Activated CD8-positive, alpha-beta memory T cell treated with anti-CD3 and anti-CD28 coated beads, Interleukin-2, amount 10 ng/mL, durations not matched to agents 7 days and 5 days (primary cell): ENCODE measurements at places on chromosomes 13 and 19.

- peaks cover 60% of the 10 kb centered on the region for H3K36me3 ChIP-seq
- DNase-seq: peak; percentile 5
These were observed 15.5 kb downstream of the CEACAM1 start for GRCh38 chr19:42512743-42513304.

DNA sequence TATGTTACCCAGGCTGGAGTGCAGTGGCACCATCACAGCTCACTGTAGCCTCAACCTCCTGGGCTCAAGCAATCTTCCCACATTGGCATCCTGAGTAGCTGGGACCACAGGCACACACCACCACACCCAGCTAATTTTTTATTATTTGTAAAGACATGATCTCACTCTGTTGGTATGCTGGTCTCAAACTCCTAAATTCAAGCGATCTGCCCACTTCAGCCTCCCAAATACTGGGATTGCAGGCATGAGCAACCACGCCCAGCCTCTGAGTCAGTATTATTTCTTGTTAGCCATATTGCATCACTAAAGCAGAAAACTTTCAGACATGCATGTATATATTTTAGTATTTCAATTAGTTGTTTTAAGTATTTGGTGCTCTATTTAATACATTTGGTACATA, 376.4 kb downstream of the GPC6 start:
- no peak for DNase-seq
- no peaks in the 10 kb centered on the region for H3K36me3 ChIP-seq
- H3K4me1 ChIP-seq: no peaks in the 10 kb centered on the region
- no peak overlapping the region for H3K27ac ChIP-seq

GRCh38 chr13:41492432-41493260, 35.3 kb downstream of the RGCC start:
- peak overlapping the region; percentile 6 for H3K4me3 ChIP-seq
- H3K27ac ChIP-seq: peak overlapping the region; percentile 93
- DNase-seq: no peak
- no peaks in the 10 kb centered on the region for H3K36me3 ChIP-seq

DNA sequence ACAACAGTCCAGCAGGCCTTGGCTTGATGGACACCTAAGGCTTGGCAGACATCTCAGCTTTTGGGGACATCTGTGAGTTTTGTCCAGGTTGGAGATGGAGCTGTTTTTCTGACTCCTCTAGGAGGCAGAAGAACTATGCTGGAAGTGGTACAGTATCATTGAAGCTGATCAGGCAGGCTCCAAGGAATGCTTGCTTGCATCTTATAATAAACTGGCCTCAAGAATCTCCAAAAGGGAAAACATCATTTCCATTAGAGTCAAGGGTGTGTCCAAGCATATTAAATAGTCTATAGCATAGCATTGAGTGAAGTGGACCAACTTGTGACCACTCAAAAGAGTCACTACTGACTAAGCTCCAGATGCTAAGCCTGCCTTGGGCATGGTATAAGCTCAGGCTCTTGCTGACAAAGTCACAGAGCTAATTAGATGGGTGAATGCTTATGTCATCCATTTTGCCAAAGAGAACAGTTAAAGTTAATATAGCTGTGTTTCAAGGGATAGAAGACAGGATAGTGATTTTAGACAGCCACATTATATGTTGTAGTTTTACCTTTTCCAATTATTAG, 216.0 kb downstream of the DNAJC15 start:
- peaks cover 39% of the 10 kb centered on the region for H3K27me3 ChIP-seq
- H3K4me3 ChIP-seq: no peak overlapping the region
- no peak overlapping the region for H3K27ac ChIP-seq
- H3K36me3 ChIP-seq: no peaks in the 10 kb centered on the region
- DNase-seq: no peak
- no peaks in the 10 kb centered on the region for H3K4me1 ChIP-seq

DNA sequence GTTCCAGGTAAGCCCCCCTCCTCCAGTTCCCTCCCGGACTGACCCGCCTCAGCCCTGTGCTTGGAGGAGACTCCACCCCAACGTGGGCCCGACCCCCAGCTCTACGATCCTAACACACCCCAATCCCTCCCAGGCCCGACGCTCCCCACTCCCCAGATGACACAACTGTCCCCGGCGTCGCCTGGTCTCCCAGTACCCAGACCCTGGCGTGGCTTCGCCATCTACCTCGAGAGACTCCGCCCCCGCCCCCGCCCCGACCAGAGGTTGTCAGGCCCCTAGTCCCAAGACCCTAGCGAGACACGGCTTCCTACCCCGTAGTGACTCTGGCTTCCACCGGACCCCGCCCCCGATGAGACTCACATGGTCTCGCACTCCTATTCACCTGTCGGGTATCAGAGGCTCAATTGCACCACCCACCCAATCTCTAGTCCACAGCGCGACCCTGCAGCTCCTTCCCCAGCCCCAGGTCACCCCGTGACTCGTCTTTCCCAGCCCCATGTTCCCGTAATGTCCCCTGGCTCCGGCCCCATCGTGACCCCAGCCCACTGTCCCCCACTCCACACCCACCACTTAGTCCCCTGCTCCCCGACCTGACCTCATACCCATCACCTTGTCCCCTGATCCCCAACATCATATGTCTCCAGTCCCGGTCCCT, 2.9 kb downstream of the CD37 start:
- peaks cover 58% of the 10 kb centered on the region for H3K4me1 ChIP-seq
- no peak overlapping the region for H3K4me3 ChIP-seq
- H3K36me3 ChIP-seq: peaks cover 29% of the 10 kb centered on the region
- no peak for DNase-seq
- no peak overlapping the region for H3K27ac ChIP-seq
- no peaks in the 10 kb centered on the region for H3K27me3 ChIP-seq

GRCh38 chr19:1235625-1236538, 1.9 kb downstream of the CBARP start:
- H3K27me3 ChIP-seq: peaks cover 16% of the 10 kb centered on the region
- H3K27ac ChIP-seq: no peak overlapping the region
- H3K36me3 ChIP-seq: no peaks in the 10 kb centered on the region
- H3K4me3 ChIP-seq: no peak overlapping the region

- H3K36me3 ChIP-seq: no peaks in the 10 kb centered on the region
- no peak overlapping the region for H3K27ac ChIP-seq
- no peak overlapping the region for H3K4me3 ChIP-seq
- H3K27me3 ChIP-seq: no peaks in the 10 kb centered on the region
- no peak for DNase-seq
- H3K4me1 ChIP-seq: no peaks in the 10 kb centered on the region
These were observed 141.7 kb downstream of the SLITRK1 start for GRCh38 chr13:83740622-83741021.

DNA sequence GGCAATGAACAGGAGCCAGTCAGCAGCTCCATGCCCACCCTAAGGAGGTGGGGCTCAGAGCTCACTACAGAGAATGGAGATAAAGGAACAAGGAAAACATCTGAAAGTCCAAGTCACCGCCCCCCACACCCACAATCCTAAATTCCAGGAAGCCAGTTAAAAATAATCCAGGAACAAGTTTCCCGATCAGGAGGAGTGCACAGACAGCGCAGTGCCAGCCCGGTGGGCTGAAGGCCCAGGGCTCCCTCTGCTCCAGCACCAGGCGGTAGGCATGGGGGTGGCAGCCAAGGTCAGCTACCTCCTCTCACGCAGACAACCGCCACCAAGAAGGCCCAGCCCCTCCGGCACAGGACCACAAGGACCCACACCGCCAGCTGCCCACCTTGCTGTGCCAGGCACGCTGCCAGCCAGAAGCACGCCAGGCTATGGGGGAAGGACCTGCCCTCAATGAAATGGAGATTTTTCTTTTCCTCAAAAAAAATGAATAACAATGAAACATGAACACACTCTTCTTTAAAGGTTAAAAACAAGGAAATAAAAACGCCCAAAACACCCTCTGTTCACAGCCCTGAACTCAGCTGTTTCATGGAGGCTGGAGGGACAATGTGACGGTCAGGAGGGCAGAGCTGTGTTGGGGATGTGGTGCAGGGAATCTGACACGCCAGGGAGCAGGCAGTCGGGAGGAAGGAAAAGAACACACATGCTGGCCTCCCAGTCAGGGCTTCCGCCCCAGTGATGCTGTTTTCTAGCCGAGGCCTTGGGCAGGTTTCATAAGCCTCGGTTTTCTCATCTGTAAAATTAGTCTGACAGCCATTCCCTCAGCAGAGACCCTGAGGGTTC, 11.0 kb downstream of the STK24 start:
- H3K4me1 ChIP-seq: peaks cover 88% of the 10 kb centered on the region
- peak overlapping the region; percentile 67 for H3K27ac ChIP-seq
- no peak for DNase-seq
- no peak overlapping the region for H3K4me3 ChIP-seq
- H3K36me3 ChIP-seq: peaks cover 35% of the 10 kb centered on the region
- H3K27me3 ChIP-seq: no peaks in the 10 kb centered on the region

GRCh38 chr13:65860306-65860705, 1369.8 kb downstream of the PCDH9 start:
- no peaks in the 10 kb centered on the region for H3K27me3 ChIP-seq
- H3K4me1 ChIP-seq: no peaks in the 10 kb centered on the region
- H3K36me3 ChIP-seq: no peaks in the 10 kb centered on the region
- DNase-seq: no peak

DNA sequence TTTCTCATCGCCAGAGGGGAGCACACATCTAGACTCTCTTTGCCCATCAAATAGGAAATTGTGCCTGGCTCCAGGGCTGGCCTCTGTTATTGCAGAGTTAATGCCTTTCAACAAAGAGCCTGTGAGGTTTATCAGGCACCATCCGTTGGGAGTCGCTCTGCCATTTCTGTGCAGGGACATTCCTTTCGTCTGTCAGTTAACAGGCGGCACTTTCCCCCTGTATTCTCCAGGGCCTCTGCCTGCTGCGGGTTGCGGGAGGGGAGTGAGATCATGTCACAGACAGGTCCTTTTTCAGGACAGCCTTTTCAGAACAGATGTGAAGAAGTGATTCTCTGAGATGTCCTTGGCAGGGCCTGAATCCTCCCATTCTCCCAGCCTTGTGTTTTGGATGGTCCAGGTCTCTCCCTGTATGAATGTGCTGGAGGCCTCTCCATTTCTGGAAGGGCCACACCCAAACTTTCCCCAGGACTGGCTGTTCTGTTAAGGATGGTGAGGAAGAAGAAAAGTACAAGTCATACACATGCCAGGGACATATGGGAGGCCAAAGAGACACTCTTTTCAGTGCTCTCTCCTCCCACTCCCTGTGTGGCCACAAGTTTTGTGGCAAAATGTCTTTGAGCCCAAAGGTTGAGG, 14.9 kb downstream of the SERP2 start:
- no peaks in the 10 kb centered on the region for H3K36me3 ChIP-seq
- H3K27ac ChIP-seq: no peak overlapping the region
- DNase-seq: no peak
- H3K27me3 ChIP-seq: peaks cover 20% of the 10 kb centered on the region
- no peak overlapping the region for H3K4me3 ChIP-seq

GRCh38 chr19:49408816-49409440, 14.3 kb downstream of the PTH2 start:
- H3K27me3 ChIP-seq: no peaks in the 10 kb centered on the region
- no peaks in the 10 kb centered on the region for H3K36me3 ChIP-seq
- H3K4me1 ChIP-seq: peaks cover 41% of the 10 kb centered on the region
- peak overlapping the region; percentile 51 for H3K4me3 ChIP-seq
- DNase-seq: no peak

DNA sequence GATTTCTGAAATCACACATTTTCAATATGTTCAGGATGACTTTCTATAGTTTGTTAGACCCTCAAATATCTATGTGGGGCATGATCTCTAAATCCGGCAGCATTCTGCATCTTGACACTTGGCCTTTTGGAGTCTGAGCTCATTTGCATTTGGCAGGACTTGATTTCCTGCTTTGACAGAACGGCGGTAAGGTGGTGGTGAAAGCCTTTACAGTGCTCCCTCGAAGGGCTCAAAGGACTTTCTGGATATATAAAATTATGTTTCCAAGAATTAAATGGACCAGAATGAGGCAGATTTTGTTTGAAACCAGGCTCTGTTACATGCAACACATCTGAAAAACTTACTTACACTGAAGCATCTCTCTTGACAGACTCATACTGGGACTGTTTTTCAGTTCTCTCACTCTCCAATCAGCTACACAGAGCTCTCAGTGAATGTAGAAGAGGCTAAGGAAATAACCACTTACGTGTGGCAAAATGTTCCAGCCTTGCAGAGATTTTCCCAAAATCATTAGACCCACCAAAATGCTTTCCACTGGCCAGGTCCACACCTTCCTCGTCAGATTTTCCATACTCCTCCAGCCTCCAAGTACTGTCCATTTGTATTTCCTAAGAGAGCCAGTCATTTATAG, 207.2 kb downstream of the SPRY2 start:
- H3K27ac ChIP-seq: no peak overlapping the region
- no peak for DNase-seq
- H3K4me3 ChIP-seq: no peak overlapping the region
- H3K36me3 ChIP-seq: no peaks in the 10 kb centered on the region
- H3K4me1 ChIP-seq: no peaks in the 10 kb centered on the region

DNA sequence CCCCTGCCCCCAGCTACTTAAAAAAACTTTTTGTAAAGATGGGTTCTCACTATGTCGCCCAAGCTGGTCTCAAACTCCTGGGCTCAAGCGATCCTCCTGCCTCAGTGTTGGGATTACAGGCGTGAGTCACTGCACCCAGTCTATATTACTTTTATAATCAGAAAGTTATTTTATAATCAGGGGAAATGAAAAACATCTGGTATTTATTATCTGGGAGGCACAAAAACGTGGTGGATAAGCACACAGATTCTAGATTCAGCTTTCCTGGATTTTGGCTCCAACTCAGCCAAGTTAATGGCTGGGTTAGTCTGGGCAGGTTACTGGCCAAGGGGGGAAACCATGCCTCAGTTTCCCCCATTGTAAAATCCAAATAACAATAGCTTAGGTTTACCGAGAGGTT, 24.7 kb downstream of the KEAP1 start:
- H3K4me1 ChIP-seq: peaks cover 12% of the 10 kb centered on the region
- no peak overlapping the region for H3K4me3 ChIP-seq
- no peaks in the 10 kb centered on the region for H3K36me3 ChIP-seq
- H3K27ac ChIP-seq: no peak overlapping the region
- DNase-seq: no peak

GRCh38 chr19:44988896-44989556, 12.2 kb upstream of the RELB start:
- peak; percentile 75 for DNase-seq
- peaks cover 2% of the 10 kb centered on the region for H3K36me3 ChIP-seq
- H3K27ac ChIP-seq: no peak overlapping the region
- H3K4me3 ChIP-seq: no peak overlapping the region
- H3K4me1 ChIP-seq: peaks cover 4% of the 10 kb centered on the region

DNA sequence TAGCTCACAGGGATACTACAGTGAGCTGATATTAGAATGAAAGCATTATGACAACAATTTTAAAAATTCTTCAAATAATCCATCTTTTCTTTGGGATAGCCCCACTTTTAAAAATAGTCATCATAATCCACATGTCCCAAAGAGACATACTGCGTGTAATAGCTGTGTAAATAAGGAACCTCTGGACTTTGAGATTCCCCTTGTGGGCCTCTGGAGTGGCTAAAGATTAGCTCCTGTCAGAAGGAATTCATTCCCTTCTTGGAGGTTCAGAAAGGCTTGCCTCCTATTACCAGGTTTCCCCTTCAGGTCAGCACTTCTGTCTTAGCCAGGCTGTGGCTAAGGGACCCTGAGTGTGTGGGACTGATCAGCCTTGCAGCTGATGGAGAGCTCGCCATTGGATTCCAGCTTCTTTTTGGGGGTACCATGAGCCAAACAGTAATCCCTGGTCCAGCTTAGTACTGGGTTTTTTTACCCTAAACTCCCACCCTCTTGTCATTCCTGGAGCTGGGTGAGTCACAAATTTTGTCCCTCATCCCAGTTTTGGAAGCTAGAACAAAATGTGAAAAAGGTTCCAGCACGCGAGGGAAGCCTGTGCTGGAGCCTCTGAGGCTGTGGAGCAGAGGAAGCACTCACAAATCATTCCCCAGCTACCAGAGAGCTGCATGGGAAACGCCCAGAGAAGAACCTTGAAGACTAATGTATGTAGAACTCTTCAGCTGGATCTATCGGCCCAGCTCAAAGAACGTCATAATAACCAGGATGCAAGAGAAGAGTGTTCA, 96.7 kb downstream of the RNASEH2B start:
- peaks cover 14% of the 10 kb centered on the region for H3K27me3 ChIP-seq
- no peak for DNase-seq
- H3K4me1 ChIP-seq: no peaks in the 10 kb centered on the region
- H3K27ac ChIP-seq: no peak overlapping the region
